ENCODE measurements at places on chromosomes 3 and 15.

DNA sequence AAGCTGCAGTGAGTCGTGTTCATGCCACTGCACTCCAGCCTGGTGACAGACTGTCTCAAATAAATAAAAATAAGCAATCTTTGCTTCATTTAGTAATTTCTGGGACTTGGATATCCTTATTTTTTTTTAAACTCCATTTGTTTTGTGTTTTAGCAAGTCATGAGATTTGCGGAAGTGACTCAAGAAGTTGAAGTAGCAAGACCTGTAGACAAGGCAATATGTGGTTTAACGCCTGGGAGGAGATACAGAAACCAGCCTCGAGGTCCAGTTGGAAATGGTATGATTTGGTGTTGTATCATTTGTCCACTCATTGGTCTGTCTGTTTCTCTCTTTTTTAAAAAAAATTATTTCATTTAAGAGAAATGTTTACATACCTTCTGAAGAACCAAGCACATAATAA lies 16.6 kb upstream of the RPLP1 start:
- peak; percentile 73 for DNase-seq

GRCh38 chr3:174767406-174767805 lies 91.7 kb upstream of the NAALADL2 start:
- DNase-seq: no peak

- no peak for DNase-seq
These were observed 795 bp downstream of the MCM2 start for GRCh38 chr3:127598841-127599570.

DNA sequence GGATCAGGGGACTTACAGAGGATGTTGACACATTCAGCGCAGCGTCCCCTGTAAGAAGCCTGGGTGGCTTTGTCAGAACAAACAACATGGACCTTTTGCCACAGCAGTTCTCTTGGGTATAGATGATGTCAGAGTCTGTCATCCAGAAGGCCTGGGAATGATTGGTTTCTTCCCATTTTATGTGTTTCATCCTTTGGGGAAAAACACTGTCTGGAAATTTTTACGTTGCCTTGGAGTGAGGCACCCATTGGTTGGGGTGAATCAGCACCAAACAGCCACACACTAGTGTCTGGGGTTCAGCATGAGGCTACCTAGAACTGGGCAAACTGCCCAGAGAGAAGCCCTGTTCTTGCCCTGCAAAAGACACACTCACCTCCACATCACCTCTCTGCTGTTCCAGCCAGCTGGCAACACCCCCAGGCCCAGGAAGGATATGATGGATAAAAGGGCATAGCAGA lies 123.0 kb downstream of the FAM43A start:
- DNase-seq: no peak

DNA sequence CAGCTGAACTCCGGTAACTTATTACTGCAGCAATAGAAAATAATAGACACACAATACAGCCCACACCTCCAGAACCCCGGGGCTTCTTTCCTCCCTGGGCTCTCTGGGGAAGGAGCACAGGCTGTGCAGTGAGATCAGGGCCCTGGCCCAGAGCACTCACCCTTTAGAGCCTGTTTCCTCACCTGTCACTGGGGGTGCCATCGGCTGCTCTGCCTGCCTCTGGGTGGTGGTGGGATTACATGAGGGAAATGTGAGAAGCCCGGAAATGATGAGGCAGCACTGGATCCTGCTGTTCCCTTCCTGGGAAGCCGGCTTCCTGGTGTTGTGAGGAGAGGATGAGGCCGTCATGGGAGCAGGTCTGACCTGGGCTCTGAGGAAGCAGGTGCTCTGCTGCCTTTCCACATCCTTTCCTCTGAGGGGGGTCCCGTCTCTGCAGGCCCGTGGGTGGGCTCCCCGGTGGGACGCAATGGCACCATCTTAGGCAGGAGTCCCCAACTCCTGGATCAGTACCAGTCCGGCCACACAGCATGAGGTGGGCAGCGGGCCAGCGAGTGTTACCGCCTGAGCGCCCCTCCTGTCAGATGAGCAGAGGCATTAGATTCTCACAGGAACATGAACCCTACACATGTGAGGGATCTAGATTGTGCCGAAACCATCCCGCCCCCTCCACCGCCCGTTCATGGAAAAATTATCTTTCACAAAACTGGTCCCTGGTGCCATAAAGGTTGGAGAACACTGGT lies 220.9 kb upstream of the CTDSPL start:
- DNase-seq: no peak
